ENCODE measurements at places on chromosomes 6 and 20.

DNA sequence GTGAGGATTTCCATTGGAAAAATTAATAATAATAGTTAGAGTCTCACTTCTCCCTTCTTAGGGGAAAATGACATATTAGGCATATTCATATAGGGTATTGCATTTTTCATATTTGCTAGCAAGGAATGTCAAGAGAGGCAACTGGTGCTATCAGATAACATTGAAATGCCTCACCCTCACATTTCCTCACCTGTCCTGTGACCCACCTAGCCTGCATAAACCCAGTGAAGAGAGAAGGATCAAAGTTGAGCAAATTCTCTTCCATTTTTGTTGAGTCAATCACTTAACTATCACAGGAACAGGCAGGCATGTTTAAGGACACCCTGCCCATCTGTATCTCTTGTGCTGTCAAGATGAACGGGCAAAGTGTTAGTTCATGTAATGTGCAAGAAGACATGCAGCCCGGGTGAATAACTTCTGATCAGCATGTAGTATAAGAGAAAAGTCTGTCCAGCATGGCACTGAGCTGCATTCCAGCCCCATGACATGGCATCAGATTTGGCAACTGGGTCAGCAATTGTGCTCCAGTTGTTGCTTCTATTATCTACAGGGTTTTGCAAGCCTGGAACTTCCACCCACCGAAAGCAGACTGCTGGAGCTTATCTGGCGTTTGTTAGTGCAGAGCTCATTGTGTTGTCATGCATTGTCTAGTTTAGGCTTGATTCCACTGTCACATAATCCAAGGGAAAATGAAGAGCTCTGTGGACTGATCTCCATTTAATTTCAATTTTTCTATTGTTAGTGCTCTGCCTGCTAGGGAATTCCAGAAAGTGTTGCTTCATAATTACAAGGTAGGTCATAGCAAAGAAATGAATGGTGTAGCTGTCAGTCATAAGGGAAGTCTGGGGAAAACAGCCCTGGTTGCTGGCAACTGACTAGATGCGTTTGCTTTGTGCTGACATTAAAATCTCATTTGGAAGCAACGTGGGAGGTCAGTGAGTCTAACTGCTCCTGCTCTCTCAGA lies 138.4 kb upstream of the TNFAIP3 start:
- DNase-seq: no peak

- DNase-seq: no peak
These were observed 123.0 kb upstream of the RREB1 start for GRCh38 chr6:6984585-6985366.

DNA sequence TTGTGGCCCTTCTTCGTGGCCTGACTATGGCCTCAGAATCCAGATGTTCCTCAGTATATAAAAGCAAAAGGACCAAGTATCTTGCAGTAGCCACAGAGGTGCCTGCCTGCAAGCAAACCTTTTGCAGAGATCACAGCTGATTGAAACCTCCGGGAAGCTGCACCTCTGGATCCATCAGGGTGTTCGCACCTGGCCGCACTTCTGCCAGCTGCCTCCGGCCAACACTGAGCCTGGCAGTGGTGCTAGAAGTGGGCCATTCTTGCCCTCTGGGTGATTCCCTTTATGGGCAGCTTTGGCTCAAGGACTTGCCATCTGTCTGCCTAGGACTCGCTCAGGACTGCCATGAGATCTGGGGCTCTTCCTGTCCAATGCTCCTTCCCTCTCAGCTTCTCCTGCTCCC lies 214.6 kb upstream of the ECI2 start:
- DNase-seq: no peak

DNA sequence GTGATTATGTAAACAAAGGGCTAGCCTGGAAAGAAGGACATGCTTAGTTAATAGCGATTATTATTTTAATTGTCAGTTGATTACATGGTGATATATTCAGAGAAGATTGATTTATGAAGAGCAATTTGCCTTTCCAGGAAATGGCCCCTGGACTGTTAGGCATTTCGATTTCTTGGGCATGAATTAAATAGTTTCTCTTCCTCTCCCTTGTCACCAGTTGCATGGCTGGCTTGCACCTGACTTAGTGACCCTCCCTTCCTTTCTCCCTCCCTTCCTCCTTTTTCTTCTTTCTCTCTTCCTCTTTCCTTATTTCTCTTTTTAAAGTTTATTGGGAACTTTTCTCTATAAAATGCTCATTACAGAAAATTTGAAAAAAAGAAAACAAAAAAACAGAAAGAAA lies 235.4 kb downstream of the CDC5L start:
- no peak for DNase-seq

DNA sequence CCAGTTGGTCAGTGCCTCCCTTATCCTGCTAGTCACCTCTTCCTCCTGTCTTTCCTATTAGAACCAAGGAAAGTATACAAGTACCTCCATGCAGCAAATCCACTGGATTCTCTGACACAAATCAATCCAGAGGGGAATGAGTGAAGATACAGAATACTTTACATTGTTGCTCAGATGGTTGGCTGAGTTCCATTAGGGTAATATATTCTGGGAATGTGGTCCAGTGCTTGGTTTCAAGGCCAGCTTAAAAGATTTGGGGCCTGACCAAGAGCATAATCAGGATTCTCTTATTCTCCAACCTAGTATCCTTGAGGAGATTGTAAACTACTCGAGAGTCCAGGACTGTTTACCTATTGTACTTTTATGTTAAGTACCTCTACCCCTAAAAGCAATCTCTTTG lies 23.0 kb downstream of the CARMIL1 start:
- DNase-seq: no peak

GRCh38 chr20:1631309-1632151 lies 11.7 kb upstream of the SIRPB1 start:
- no peak for DNase-seq

DNA sequence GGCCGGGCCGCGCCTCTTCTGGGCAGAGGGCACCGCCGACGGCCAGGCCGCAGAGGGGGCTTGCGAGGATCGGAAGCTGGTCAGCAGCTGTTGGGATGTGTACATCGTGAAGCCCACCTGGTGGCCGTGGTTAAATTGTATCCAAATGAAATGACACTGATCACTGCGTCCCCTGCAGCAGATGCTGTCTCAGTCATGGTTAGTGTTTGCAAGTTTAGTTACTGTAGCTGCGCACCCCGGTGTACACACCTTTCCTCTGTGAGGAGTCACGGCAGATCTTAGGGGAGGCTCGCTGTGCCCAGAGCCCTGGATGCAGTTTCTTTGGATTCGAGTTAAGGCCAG lies 653 bp downstream of the NAA20 start:
- no peak for DNase-seq

DNA sequence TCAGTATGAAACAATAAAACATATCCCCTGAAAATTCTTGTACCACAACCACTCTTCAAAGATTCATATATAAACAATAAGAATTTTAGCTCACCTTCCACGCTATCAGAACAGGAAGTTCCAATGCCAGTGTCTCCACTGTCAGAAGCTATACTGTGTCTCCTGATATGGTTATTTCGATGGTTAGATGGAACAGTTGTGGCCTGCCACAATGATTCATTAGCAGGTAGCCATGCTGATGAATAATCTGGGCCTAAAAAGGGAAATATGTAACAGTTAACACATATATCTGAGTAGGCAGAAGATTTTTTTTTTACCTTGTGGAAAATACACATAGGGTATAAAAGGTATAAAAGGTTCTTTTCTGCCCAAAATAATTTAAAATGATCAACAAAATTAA lies 19.0 kb downstream of the CEP85L start:
- no peak for DNase-seq

DNA sequence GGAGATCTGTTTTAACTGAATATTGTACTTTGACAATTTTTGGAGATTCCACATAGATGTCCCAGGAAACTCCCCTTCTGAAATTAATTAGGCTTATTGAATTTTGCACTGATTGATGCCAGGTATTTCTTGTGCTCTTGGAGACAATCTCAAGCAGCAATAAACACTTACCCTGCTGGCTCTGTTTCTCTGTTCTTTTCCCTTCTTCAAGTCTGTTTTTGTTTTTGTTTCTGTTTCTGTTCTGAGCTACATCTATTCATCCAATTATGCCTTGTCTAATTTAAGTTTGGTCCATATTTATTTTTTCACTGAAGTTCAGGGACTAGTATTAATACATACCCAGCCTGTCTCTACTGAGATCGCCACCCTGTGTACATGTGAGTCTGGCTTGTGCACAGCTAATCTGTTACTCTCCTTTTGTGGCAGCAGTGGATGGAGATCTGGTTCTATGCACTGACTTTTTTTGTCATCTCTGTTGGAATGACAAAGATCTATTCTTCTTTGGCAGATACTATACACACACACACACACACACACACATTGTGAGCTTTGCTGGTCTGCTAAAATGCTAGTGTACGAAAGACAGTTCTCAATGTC lies 51.9 kb downstream of the IL22RA2 start:
- DNase-seq: no peak

DNA sequence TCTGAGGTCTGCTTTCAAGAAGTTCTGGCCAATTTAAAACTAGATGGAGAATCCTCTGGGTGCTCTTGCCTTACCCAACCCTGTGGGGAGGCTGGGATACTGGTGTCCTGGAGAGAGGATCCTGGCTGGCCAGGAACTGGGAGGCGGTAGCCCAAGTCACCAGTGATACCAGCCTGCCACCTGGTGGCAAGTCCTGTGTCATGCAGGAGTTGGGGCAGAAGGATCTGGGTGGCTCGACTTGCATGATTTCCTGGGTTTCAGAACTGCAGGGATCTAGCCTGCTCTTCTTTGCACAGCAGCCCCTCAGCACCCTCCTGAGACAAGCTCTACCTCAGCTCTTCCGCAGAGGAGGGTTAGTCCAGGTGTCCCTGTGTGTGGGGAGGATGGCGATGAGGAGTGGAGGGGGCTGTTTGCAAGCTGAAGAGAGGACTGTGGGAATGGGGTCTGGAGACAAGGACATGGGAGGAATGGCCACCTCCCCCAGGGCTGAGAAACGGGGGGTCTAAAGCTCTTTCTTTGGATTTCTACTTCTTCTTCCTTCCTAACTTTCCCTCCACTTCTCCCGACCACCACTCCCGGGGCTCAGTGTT lies 4.2 kb downstream of the KCNK17 start:
- DNase-seq: peak; percentile 60

DNA sequence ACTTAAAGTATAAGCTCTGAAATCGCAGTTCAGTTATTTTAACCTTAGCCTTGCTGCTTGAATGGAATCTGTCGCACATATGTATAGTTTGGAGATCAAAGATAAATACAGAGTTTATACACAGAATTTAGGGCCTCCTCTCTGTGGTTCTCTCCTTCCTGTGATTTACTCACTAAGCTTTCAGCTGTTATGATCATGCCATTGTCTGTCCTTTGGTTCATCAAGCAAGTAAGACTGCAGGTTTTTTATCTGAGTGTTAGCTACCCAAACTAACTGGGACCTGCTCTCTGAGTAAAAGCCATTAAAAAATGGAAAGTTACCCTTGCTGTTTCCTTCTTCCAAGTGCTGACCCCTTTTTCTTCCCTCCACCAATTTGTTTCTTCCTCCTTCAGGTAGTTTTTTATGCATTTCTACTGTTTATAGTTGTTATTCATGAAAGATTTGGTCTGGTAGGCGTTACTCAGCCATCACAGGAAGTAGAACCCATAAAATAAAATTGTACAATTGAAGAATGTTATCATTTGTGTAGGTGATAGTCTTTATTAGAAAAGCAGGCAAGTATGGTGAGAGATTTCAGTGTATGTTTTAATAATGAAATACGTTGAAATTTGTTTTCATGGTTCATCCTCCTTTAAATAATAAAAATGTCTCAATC lies 33.7 kb upstream of the SUMO4 start:
- no peak for DNase-seq

DNA sequence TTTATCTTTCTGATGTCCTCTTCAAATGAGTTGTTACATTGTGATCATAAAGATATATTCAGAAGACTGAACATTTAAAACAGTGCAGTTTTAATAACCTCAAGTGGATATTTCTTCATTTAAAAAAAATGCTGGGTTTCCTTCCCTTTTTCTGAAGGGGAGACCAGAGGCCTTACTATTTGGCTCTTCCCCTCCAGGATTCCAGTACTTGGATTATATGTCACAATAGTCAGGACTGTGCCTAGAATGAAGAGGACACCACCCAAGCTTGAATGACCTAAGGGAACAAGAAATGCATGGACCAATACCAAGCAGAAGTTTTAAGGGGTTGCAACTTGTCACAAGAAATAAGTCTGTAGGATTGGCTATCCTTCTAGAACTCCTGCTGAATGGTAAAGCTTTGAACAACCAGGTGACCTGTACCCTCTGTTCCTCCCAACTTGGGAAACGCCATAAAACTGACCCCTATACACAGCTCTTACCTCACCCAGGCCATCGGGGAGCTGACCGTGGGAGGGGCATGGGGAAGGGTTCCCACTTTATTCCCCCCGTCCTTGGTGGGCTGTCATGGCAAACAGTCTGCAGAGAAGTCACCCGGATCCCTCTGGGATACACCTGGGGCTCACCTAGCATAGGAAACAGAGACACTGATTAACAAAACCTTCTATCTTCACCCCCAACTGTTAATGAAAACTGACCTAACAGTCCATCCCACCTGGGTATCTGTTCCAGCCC lies 2.0 kb downstream of the FRS3 start:
- DNase-seq: no peak

Measured in substantia nigra (tissue), 51 donors.